ENCODE measurements at places on chromosomes 7 and 10.

GRCh38 chr10:14330388-14331061 lies at the start of gene FRMD4A:
FRMD4A (minus strand) TSS chr10:14330924.
- DNase-seq = no peak

- DNase-seq = no peak
These were observed 53.0 kb upstream of the SEMA3A start for GRCh38 chr7:84247591-84247990.

GRCh38 chr7:45726883-45727282 lies 146.0 kb downstream of the CCDC201 start:
- DNase-seq = no peak

GRCh38 chr10:124595143-124595883 lies 133.7 kb downstream of the LHPP start:
- peak; percentile 54 for DNase-seq

- DNase-seq = peak; percentile 50
These were observed 372.4 kb downstream of the SUGCT start for GRCh38 chr7:40507166-40507565.

DNA sequence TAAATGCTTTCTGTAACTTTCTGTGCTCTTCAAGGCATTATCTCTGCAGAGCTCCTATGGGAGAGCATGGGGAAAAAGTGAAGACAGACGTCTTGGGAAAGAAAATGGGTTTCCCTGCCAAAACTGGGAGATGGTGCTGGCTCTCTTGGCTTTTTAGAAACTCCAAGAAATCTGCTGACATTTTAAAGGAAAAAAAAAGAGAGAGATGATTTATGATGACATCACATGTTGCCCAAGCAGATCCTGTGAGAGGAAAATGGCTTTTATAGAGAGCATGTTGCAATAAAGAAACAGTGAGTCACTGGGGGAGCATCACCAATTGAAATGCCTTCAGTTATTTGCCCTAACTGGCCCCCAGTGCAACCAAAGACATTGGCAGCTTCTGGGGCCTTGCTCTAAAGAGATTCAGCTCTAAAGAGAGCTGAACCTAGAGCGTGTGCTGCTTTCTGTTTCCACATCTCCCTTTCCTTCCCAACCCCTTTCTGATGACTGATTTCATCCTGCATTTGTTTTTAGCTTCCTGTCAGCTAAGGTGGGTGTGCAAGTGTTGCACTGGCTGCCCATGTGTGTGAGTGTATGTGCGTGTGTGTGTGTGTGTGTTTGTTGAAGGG lies 37.7 kb downstream of the LRMDA start:
- DNase-seq = peak; percentile 37

DNA sequence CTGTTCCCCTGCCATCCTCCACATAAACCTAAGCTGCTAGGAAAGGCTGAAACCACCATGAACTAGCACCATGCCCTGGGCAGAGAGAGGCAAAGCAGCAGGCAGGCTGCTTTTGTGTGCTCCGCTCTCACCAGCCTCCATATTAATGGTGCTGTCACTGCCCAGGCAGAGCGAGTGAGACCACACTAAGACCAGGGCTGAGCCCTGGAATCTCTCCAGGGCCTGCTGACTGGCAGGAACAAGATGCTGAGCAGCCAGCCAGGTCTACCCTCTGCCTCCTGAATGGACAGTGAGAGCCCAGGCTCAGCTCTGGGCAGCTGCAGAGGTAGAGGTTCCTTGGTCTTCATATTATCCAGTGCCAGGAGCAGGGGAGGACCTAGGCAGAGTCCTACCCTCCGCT lies 1.6 kb upstream of the CRHR2 start:
- no peak for DNase-seq

DNA sequence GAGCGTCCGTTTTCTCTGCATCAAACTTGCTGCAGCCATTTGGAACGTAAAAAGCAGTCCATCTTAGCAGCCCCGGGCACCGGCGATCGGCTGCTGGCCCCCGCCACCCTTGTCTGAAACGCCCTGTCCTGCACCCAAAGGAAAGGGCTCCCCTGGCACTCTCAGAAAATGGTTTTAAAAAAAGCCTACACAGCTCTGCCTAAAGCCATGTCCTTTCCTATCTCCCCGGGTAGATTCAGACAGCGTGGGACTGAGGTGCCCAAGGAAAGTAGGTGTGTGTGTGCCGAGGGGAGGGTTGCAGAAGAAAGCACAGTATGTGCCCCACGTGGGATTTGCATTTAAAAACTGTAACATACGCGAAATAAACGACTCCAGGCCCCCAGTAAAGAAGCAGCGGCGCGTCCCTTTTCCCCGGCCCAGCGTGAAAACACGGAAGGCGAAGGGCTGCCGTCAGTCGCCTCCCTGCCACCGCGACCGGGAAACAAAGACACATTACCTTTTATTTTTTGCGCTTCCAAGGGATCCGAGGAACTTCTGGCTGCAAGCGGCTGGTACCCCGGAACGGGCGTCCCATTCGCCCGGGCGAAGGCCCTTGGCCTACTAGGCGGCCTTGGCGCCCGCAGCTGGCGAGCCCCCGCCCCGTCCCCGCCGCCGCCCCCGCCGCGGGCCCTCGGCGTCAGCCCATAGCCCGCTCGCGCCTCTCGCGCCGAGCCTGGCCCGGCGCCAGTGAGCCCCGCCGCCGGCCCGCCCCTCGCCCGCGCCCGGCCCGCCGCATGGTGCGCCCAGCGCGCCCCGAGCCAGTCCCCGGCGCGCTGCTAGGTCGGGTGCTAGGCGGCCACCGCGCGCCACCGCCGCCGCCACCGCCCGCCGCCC lies 304.6 kb downstream of the PRPF18 start:
- DNase-seq = no peak

GRCh38 chr7:18461785-18462467 lies 33.6 kb upstream of the HDAC9 start:
- no peak for DNase-seq

DNA sequence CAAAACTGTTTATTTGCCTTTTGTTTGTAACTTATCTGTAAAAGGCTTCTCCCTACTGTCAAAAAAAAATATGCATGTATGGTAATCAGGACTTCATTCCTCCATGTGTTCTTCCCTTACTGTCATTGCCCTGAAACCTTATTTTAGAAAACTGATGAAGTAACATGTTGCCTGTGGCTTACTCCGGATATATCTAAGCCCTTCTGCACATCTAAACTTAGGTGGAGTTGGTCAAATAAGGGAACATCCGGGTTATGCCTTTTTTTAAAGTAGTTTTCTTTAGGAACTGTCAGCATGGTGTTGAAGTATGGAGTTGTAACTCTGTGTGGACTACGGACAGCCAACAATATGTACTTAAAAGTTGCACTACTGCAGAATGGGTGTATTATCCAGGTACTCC lies 6.2 kb downstream of the SAR1A start:
- no peak for DNase-seq

GRCh38 chr7:47314728-47315607 lies 266.9 kb downstream of the TNS3 start:
- DNase-seq = no peak

DNA sequence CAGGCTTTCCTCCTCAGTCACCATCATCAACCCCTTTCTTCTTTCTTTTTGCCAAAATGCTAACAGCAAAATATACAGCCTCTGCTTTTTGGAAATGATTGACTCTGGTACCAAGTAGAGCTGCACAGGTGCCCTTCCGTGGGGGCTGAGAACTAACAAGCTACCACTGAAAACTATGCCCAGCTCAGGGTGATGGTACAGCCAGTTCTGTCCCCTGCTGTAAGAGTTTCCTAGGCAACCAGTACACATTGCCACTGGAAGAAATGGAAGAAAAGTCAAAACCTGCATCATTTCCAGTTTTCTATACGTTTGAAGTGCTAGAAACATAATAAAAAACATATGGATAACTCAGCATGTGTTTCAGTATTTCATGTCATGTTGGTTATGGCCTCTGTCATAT lies 297.5 kb downstream of the PRKG1 start:
- no peak for DNase-seq

DNA sequence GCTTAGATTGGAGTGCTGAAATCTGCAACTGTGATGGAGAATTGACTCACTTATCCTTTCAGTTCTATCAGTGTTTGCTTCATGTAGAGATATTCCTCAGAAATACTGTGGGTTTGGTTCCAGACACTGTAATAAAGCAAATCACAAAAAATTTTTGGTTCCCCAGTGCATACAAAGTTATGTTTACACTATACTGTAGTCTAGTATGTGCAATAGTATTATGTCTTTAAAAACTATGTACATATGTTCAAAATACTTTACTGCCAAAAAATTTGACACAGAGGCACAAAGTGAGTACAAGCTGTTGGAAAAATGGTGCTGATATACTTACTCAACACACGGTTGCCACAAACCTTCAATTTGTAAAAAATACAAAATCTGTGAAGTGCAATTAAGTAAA lies 112.5 kb downstream of the EPC1 start:
- DNase-seq = no peak

- DNase-seq = peak; percentile 41
These were observed 61.0 kb upstream of the AOAH start for GRCh38 chr7:36784991-36785940.

GRCh38 chr7:29424984-29425309 lies 138.7 kb upstream of the PRR15 start:
- DNase-seq = no peak

DNA sequence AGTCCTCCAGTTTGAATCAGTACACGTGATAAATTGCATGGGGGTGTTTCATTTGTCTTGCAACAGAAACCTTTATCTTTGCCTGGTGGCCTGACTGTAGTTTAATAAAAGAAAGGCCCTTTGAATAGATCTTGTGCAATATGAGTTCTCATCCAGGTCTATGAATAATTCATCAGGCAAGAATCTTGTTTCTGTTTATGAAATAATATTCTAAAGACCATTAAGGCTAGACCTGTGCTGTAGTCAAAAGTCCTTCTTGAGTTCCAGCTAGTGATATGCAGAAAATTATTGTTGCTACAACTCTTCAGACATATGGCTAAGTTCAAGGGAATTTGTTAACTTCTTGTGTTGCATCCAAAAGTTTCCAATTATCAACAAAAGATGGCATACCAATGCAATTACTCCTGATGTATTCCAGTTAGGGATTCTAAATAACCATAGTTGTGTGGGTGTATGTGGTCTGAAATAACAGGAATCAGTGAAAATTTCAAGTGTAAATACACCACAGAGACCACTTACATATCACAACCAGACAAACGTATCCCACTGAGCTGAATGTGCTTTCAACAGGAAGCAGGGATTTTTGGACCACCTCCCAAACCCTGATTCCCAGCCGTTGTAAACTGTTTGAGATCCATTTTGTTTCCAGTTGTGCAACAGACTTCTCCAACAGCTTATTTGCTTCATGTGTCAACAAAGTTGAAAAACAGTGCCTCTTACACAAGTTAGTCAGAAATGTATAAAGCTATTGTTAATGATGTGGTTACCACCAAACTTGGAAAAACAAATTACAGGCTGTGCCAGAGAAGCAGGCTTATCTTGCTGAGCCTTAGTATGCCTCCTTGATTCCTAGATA lies 54.7 kb upstream of the BICC1 start:
- no peak for DNase-seq

GRCh38 chr7:94284104-94284503 lies 110.6 kb upstream of the COL1A2 start:
- DNase-seq = no peak

DNA sequence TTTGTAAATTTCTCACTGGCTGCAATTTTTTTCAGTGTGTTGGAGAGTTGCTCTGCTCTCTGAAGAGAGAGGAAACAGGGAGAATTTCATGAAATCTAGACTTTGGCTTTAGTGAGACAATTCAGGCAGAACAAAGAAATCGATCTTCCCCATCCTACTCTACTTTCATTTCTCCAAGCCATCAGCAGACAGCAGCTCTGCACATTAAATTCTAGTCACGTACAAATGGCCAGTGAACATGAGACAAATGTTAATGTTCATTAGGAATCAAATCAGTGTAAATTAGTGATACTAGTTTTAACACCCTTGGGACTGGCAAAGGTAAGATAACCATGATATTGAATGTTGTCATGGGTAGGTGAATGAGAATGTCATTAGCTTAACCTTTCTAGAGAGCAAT lies 140.8 kb downstream of the ANLN start:
- DNase-seq = no peak

- DNase-seq = no peak
These were observed 109.1 kb downstream of the IQUB start for GRCh38 chr7:123425246-123425645.

GRCh38 chr7:104993217-104993862 lies 20.7 kb upstream of the KMT2E start:
- no peak for DNase-seq

GRCh38 chr10:30248728-30249127 lies 100.3 kb downstream of the MTPAP start:
- DNase-seq = no peak

GRCh38 chr7:142500366-142500765 lies 242.5 kb upstream of the PRSS58 start:
- DNase-seq = peak; percentile 78

- DNase-seq = no peak
These were observed 418.9 kb downstream of the MDFIC start for GRCh38 chr7:115340828-115341227.

GRCh38 chr7:43689115-43689514 lies 40.2 kb downstream of the COA1 start:
- no peak for DNase-seq

DNA sequence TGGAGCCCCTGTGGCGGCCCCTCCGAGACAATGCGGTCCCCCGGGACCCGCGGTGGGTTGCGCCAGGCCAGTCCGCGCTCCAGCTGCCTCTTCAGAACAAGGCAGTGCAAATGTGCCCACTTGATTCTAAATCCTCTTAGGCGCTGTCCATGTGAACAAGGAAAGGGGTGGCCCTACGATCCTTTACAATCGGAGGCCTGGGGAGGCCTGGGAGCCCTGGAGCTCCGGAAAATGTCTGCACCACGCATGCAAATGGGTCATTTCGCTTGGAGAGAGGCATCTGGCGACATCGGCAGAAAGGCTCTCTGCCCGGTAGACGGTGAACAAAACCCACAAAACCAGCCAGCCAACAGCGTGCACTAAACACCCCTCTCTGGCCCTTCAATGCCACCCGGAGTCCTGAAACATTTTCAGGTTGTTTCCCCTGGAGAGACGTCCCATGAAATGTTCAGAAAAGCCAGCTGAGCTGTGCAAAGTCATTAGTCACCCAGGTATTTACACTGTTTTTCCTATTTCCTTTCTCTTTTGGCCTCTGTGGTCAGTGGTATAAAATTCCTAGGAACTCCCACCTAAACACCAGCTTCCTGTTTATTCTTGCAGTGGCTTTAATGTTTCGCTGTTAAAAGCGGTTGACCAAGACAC lies 102.8 kb upstream of the ZNF438 start:
- DNase-seq = peak; percentile 34

DNA sequence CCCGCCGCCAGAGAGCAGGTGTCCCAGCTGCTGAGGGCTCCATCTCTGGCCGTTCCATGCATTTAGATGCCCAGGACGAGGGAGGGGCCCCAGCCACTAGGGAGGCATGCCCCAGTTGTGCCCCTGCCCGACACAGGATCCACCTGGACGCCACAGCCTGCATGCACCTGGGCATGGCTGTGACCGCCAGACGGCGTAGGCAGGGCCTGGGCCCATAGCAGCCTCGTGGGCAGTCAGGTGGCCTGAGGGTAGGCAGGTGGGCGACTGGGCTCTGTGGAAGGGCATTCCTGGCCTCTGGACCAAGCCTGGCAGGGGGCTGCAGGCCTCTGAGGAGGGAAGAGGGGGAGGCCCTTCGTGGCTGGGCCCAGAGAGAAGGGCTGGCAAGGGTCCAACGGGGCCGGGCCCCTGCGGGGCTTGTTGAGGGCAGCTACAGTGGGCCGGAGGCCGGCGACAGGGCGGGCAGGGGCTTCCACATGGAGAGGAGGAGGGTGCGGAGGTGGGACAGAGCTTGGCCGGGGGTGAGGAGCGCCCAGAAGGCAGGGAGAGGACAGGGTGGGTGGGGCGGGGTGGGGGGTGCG lies 76.0 kb upstream of the NKX6-2 start:
- no peak for DNase-seq

- DNase-seq = no peak
These were observed 29.8 kb upstream of the PPP2R2D start for GRCh38 chr10:131870831-131871672.

GRCh38 chr10:18479502-18479901 lies 171.9 kb downstream of the NSUN6 start:
- no peak for DNase-seq

Data from hematopoietic multipotent progenitor cell treated with erythropoietin and hydrocortisone succinate and interleukin-3 and kit ligand, for 6 days (in vitro differentiated cells).